ENCODE measurements at places on chromosomes 1 and 21.

- no peak for DNase-seq
These were observed 41.7 kb downstream of the DISP3 start for GRCh38 chr1:11520531-11521233.

DNA sequence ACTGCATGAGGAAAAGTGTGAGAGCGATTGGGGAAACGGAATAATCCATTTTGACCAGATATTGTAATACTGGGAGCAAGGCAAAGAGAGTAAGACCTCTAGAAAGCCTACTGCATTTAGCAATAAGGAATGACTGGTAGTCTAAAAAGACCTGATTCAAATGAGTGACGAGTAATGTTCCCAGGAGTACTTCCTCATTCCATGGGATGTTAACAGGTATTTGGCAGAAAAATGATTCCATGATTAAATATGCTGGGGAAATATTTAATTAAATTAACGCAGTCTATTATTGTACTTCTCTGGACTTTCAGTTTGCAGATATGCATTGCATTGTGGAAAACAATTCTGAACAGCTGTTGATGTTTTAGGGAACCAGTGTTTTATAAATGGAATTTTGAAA is 105.5 kb downstream of the RPE65 start:
- no peak for DNase-seq

DNA sequence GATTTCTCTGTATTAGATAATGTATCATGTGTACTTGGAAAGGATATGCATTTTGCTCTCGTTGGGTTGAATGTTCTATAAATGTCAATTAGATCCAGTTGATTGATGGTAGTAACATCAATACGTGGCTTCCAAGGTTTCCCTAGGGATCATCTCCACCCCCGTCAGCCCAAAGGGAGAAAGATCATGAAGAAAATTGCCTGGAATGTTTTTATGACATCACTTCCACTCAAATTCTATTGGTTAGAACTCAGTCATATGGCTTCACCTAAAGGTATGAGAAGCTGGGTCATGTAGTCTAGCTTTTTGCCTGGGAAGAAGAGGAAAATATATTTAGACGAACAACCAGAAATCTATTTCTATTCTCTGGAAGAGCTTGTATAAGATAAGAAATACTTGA is at the start of gene C1orf185:
Gene C1orf185, plus strand, starts transcription at position 253 of the 400 bp plus-strand sequence. Its CDS starts 6 bp downstream, at position 259.
- DNase-seq: no peak

DNA sequence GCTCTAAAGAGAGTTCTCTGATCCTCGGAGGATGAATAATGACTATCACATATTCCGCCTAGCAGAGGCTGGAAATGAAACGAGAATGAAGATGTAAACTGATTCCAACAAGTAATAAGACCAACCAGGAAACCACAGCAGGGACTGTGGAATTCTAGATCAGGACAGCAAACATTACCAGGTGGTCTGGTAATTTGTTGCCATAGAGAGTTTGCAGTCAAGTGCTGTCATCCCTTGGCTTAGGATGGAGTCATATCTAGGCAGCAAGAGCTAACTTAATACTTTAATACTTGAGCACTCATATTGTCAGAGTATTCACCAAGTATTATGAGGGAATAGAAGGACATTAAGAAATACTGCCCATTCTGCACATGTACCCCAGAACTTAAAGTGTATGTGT is 45.1 kb upstream of the MUTYH start:
- no peak for DNase-seq

DNA sequence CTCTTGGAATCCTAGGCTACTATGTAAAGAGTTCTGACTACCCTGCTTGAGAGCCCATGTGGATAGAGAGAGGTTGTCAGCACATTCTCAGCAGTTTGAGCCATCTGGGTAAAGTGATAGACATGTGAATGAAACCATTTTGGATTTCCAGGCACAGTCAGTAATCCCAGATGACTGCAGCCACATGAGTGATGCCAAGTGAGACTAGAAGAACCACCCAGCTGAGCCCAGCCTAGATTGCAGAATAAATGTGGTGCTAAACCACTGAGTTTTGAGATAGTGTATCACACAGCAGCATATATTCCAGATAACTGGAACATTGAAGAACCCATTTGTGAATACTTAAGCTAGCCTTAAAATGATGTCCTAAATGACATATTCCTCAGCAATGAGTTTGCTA is 166.2 kb downstream of the ATP6V1G3 start:
- no peak for DNase-seq

- no peak for DNase-seq
These were observed 92.1 kb downstream of the SMYD3 start for GRCh38 chr1:246415028-246415427.

- no peak for DNase-seq
These were observed 53.4 kb downstream of the MPZL1 start for GRCh38 chr1:167775178-167775577.

DNA sequence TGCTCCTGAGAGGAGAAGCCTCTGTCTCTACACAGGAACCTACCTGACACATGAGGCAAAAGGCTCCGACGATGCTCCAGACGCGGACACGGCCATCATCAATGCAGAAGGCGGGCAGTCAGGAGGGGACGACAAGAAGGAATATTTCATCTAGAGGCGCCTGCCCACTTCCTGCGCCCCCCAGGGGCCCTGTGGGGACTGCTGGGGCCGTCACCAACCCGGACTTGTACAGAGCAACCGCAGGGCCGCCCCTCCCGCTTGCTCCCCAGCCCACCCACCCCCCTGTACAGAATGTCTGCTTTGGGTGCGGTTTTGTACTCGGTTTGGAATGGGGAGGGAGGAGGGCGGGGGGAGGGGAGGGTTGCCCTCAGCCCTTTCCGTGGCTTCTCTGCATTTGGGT is 3.9 kb upstream of the ACKR1 start:
- no peak for DNase-seq

DNA sequence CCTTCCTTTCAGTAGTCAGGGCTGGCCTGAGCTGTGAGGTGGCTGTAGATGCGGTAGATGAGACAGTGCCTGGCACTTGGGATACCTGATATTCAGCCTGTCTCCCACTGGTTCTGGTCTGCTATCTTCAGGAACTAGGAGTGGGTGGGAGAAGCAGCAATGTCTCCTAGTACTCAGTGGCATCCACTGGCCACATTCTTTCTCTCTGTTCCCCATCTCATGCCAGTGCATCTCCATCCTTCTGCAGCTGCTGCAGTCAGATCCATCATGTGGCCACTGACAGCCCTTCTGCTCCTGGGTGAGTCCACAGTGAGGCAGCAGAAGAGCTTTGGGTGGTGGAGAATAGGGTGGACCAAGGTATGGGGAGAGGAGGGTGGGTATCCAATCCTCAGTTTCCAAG is 1.1 kb downstream of the FCRLB start:
- DNase-seq: no peak

DNA sequence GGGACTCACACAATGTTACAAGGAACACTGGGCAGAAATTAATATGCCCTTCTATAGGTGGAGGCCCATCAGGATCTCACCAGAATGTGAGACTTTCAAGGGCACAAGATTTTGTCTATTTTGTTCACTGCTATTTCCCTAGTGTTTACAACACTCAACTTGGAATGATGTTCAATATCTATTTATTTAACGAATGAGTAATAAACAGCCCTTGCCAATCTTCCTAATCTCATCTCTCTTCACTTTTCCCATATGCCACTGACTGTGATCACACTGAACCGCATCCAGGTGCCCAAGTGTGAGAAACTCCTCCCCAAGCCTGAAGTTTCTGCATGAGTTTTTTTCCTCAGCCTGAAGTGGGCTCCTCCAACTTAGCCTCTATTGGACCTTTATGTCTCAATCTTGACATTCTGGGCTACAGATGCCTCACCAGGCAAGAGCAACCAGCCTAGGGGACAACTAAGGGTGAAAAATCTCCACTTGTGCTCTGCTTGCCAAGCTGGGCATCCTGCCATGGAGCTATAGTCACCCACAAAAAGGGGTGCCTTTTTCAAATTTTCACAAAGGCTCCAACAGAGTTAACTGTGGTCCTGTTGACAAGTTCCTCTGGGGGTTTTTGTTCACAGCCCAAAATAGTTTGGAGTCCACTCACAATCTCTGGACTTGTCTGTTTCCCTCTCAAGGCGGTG is 105.6 kb downstream of the PLPP3 start:
- no peak for DNase-seq

DNA sequence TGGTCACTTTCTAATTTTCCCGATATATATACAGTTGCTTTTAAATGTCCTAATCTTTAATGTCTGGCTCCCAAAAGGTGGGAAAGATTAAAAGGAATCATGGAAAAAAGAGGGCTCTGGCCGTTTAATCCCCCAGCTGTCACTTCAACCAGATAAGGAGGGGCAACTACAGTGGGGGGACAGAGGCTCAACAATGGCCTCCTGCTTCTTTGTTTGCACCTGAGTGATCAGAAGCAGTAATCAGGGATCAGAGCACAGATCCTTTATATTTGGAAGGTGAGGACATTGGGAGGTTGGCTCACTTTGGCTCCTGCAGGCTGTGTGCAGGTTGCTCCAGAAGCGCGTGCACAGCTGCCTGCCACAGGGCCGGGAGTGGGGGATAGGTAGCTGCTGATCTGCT is 212.8 kb downstream of the FMN2 start:
- DNase-seq: no peak

GRCh38 chr1:166297993-166298392 is 131.2 kb upstream of the FAM78B start:
- DNase-seq: no peak

DNA sequence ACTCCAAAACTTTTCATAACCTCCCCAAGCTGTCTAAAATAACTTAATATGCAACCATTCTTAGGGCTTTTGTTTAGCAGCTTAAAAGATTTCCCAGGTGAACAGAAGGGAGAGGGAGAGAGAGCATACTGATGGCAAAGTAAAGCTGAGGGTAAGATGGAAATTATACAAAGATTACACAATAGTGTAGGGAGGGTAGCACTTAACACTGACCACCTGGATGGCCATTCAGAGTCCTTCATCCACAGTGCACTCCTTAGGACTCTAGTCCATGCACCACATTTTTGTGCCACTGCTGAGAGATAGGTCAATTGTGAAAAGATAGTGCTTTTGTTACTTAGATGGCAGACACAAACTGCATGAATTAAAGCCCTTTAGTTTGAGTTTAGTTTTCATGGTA is 574.6 kb downstream of the LMO4 start:
- no peak for DNase-seq

GRCh38 chr1:94538243-94538827 is 3.2 kb downstream of the F3 start:
- no peak for DNase-seq

DNA sequence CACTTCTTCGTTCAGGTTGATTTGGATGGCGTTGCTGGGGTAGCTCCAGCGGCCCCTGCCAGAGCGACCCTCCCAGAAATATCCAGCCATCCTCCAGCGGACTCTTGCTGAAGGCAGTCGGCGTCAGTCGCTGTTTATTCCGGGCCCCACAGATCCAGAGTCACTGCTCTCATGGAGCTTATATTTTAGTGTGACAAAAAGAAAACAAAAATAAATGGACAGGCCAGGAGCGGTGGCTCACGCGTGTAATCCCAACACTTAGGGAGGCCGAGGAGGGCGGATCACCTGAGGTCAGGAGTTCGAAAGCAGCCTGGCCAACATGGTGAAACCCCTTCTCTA is 791 bp upstream of the CFAP298 start:
- no peak for DNase-seq

DNA sequence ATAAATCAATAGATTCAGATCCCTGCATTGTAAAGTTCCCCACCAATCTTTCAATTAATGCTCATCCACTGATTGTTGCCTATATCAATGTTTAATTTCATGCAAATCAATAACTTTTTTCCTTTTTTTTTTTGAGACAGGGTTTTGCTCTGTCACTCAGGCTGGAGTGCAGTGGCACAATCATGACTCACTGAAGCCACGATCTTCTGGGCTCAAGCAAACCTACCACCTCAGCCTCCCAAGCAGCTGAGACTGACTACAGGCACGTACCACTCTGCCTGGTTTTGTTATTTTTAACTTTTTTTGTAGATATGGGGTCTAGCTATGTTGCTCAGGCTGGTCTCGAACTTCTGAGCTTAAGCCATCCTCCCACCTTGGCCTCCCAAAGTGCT is 25.7 kb downstream of the DIO1 start:
- DNase-seq: no peak

DNA sequence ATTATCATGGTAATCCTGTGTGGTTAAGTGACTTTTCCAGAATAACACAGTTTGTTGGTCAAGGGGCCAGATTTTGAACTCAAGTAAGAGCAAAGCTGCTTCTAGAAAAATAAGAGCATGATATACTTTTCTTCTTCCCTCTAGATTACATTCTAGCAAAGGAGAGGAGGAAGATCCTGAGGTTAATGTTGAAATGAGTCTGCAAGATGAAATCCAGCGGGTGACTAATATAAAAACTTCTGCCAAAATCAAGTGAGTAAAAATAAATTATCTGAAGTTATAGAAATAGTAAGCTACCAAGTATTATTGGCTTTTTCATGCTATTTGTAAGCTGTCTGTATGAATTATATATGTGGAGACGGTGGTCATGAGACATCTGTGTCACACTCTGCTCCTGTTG is 12.8 kb downstream of the WDR3 start:
- no peak for DNase-seq

GRCh38 chr1:53131590-53131938 is 10.9 kb downstream of the SLC1A7 start:
- DNase-seq: no peak

DNA sequence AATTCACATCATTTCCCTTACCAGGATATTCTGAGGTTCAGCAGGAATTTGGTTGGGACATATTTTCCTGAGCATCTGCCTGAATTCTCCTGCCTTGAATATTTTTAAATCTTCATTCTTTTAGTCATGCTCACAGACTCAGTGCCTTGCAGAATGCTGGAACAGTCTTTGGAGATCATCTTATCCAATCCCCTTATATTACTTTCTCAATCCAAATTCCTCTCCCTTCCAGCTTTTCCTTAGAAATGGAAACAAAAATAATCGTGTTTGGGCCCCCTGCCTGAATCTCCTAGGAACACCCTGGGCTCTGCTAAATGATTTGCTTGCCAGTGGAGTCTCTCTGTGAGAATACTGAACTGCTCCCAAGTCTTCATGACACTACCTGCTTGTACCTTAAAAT is 38.4 kb downstream of the LHX8 start:
- no peak for DNase-seq

- no peak for DNase-seq
These were observed 672.6 kb upstream of the NEGR1 start for GRCh38 chr1:72954943-72955342.

GRCh38 chr1:1630191-1630964 is 1.6 kb upstream of the MMP23B start:
- DNase-seq: peak; percentile 100

DNA sequence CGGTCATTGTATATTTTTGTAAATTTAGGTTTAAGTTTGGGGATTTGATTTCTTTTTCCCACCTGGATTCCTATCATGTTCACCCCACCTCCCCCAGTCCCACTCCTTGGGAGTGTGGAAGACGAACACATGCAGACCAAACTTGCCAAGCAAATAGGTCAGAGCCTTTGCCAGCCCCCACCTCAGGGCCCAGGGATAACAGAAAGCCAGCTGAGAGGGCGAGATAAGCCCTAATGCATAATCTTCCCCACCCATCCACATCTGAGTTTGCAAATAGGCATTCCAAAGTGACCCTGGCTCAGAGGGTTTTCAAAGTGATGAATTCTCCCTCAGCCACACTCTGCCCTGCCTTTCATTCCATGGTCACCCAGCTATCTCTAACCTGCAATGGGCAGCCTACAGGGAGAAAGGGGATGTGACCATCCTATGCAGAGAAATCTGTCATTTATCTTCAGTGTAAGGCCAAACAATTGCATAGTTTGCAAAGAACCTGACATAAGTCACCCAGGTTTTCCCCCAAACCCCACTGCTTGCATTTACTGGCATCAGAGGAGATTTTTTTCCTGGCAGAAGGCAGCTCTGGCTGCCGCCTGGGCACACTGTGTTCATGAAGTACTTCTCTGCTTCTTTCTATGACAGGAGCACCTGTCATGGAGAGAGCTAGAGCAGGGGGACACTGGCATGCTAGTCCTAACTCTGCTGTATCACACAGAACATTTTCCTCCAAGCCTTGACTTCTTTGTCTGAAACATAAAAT is 69.0 kb upstream of the NFIA start:
- DNase-seq: no peak
